Mammary epithelial cell (primary cell): ENCODE measurements at places on chromosomes 2 and 18. TPM values are rescaled to one million over a fixed set of nuclear protein-coding genes. Genes with fewer than 3 reads are reported as not detected.
A peak's percentile ranks its signal among the peaks of the same experiment; 100 is the strongest.

DNA sequence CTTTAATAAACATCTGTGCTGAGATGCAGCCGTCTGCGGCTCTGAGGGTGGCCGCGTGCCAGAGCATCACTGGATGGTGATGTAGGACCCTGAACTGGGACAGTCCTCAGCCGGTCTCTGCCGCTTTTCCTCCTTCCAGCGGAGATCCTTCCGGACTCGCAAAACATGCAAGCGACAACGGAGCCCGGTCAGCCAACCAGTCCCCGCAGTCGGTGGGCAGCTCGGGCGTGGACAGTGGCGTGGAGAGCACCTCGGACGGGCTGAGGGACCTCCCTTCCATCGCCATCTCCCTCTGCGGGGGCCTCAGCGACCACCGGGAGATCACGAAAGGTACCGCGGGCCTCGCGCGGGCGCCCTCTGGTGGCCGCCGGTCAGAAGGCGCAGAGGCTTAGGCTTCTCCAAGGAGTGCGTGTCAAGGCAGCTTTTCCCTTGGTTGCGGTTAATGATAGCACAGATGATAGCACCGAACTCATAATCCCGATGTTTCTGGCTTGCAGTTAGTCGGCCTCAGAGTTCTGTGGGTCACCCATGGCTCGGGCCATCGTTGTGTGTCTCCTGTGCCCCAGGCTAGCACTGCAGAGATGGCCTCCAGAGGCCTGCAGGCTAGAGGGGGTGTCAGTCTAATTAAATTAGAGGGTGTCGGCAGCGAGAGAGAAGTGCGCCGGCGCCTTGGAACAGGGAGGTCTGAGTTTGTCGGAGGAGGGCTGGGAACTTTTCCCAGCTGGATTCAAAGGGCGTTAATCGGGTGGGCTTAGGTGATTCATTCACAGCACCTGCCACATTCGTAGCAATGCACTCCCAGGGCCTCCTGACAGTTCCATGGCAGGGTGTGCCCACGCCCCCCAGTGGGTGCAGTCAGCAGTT, 38.5 kb downstream of the LPIN1 start:
- peak; percentile 23 for DNase-seq

DNA sequence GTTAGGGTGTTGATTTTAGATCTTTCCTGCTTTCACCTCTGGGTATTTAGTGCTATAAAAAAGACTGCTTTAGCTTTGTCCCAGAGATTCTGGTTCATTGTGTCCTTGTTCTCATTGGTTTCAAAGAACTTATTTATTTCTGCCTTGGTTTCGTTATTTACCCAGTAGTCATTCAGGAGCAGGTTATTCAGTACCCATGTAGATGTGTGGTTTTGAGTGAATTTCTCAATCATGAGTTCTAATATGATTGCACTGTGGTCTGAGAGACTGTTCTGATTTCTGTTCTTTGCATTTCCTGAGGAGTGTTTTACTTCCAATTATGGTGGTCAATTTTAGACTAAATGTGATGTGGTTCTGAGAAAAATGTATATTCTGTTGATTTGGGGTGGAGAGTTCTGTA, 167.1 kb upstream of the KYNU start:
- no peak for DNase-seq

- DNase-seq, result no peak
Measured at GRCh38 chr2:44542520-44542919, 180.8 kb downstream of the CAMKMT start.

DNA sequence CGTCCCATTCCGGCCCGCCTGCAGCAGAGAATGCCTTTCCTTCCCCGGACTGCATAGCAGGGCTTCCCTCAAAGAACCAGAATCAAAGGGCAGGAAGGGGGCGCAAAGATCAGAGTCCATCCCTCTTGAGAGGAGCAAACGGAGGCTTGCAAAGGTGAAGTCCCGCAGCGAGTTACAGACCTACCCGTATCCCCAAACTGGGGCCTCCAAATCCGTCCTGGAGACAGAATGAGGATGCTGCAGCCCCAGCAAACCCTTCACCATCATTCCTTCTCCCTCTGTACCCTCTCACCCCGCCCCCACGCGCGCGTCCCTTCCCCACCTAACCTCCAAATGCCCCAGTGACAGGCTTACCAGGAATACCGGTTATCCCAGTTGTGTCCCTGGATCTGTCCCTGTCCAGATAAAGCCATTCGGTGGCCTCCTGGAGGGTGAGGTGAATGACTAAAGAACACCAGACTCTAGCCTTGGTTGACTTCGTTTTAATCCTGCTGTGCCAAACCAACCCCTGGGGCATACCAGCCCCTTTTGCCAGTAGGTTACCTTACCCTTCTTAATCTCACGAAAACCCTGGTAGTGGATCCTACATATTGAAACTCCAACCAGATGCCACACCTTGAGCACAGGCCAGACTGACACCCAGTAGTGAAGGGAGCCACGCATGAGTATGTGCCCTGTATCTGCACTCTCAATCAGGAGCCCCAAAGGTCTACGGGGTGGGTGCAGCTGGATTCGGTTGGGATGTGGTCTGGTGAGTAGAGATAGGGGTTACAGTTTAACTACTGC, 961 bp upstream of the SLC40A1 start:
- DNase-seq, result no peak

DNA sequence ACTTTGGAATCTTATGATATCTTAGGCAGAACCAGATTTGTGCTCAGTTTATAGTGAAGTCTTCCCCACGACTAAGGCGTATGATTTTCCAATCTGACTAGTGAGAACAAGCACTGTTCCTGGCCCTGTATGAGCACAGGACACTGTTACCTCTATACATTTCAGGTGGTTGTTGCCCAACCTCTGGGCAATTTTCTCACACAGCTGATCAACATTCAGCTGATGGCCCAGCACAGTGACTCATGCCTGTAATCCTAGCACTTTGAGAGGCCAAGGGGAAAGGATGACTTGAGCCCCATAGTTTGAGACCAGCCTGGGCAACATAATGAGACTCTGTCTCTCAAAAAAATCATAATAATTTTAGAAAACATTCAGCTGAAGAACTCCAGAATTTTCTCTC, 119.5 kb downstream of the ASXL3 start:
- DNase-seq, result peak; percentile 2

Gene IL36RN
- 0.67 TPM for total RNA-seq

- DNase-seq, result no peak
Measured at GRCh38 chr2:234463626-234464290, 33.1 kb downstream of the ARL4C start.

DNA sequence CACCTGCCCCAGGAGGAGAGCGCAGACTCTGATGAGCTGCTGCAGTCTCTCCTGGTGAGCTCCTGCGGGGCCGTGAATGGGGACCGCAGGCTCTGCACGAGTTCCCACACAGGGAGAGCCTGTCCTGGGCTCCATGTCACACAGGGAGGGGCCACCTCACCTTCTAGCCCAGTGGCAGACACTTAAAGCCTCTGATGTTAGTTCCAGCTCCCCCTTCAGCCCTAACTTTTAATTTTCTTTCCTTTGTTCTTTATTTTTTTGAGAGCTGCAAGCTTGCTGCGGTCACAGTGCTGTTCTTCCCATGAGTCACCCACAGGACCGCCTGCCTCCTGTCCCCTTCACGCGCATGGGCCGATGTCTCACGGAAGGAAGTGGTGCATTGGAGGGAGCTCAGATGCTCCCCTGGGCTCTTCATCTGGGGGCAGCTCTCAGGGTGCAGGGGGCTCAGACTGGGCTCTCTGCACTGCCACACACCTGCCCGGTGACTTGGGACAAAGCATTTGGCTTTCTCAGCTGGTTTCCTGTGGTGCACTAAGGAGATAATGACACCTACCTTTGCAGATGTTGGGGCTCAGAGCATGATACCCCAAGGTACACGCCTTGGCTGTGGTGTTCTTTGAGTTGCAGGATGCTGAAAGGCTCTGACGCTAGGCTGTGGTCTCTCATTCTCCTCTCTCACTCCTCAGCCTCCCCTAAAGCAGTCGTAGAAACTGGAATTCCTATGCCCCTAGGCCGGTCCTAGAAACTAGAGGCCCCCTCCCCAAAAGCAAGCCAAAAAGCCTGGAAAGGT, 37.2 kb upstream of the PXDN start:
- no peak for DNase-seq

DNA sequence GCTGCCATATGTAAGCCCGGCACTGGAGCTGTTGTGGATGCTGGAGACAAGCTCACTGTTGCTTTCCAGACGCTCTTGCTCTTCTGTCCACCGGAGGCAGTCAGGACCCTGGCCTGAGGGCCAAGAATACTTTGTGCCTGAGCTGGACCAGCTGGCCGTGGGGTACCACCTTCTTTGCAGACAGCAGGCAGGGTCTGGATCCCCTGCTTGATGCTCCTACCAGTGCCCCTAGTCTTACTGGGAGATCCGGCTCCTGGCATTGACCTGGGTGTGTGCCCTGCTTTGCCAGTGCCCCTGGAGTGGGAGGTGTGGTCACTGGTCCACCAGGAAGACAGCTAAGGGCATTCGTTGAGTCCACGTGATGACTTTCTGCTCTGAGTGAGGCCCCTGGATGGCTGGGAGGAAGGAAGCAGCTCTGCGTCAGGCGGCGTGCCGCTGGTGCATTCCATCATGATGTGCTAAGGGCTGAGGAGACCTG, 59.3 kb downstream of the LRRFIP1 start:
- DNase-seq, result no peak

Gene CTAGE1
- not detected in 2 replicates for total RNA-seq

Gene DSG1
- total RNA-seq, result 0.17 TPM

Gene C2orf15
- total RNA-seq, result 0.59 and 1.1 TPM in 2 replicates

DNA sequence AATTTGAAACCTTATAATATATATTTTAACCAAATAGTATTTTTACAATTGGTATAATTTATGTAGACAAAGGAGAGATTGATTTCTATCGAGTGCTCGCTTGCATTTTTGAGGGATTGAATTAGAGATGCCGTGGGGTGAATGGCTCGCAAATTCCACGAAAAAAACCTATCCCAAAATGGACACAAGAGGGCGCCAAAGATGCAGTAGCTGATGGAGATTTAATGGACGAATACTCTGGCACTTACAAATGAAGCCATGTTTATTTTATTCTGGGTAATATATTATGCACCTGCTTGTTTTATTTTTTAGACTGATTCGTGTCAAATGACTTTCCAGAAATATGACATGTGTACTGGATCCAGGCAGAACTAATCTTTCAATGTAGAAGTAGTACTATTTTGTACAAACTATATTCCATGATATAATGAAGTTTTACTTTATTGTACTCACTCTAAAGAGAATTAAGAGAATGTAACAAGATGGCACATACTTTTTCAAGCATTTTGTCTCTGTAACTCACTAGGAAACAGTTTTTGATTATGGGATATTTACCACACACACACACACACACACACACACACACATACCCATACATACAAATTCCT, 505.4 kb downstream of the PLCL1 start:
- peak; percentile 27 for DNase-seq

Gene XDH
- 30.5 and 51.1 TPM in 2 replicates for total RNA-seq

DNA sequence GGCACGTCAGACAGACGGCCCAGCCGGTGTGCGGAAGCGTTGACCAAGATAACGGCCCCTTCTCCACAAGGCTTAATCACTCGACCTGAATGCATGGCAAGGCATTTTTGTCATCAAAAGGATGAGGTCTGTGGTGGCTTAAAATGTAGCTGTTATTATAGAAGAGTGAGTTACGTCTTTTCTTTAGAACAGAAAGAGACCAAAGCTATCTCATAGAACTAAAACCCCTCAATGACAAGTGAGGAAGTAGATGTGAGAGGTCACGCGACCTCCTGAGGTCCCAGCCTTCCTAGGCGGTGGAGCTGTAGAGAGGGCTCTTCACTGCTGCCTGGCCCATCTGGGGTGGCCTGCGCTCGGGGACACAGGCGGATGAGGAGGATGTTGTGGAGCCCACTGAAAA, 75.7 kb downstream of the LDLRAD4 start:
- DNase-seq, result no peak

GRCh38 chr2:174342686-174343342, 8.1 kb downstream of the SP9 start:
- no peak for DNase-seq

DNA sequence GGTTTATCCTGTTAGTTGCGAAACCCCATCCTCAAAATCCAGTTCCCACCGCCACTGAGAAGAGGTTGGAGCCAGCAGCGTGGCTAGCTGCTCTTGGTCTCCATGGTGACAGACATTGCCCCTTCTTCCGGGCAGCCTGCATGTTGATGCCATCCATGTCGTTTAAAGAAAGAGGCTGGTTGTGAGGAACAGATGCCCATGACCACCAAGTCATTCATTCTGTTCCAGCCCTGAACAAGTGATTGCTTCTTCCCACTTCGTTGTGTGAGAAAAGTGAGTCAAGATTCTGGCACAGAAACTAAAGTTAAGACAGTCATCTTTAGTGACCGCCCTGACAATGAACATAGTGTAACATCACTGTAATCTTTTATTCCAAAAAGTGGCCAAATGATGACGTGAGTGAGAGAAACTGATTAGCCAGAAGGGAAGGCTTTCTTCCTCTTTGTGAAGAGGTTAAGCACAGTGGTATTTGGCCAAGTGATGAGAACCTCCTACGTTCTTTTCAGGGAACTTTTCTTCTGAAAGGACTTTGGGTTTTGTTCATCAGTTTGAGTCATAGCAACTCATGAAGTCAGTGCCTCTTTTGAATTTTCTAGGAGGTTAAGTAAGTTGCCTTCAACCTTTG, 272.5 kb downstream of the GALR1 start:
- no peak for DNase-seq

DNA sequence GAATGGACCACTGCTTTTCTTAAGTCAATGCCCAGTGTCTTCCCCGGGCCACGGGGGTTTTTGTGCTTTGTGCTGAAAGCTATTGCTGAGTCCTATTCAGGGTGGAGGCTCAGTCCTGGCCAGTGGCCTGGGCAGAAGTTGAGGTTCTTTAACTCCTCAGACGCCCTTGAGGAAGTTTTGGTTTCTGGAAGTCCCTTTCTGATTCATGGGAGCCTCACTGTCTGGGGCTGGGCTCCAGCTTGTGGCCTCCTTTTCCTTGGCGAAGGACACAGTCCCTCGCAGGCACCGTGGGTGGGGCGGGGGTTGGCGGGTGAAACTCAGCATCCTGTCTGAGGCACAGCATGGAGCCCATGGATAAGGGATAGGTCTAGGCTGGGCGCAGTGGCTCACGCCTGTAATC, 465.2 kb upstream of the HS6ST1 start:
- no peak for DNase-seq

Gene WNT10A
- total RNA-seq, result under 0.01 TPM

Gene CNGA3
- not detected in 2 replicates for total RNA-seq

Gene RAB6D
- not detected in 2 replicates for total RNA-seq

GRCh38 chr2:234672498-234673150, 175.7 kb upstream of the ARL4C start:
- no peak for DNase-seq

Gene CCDC121
- 1.2 TPM for total RNA-seq

- no peak for DNase-seq
Measured at GRCh38 chr2:99940963-99941362, 201.4 kb downstream of the AFF3 start.

GRCh38 chr2:58479535-58480140, 238.5 kb upstream of the FANCL start:
- DNase-seq, result no peak

Gene CNPPD1
- 30.2 TPM for total RNA-seq

GRCh38 chr2:127277028-127277427, 16.9 kb downstream of the ERCC3 start:
- no peak for DNase-seq

DNA sequence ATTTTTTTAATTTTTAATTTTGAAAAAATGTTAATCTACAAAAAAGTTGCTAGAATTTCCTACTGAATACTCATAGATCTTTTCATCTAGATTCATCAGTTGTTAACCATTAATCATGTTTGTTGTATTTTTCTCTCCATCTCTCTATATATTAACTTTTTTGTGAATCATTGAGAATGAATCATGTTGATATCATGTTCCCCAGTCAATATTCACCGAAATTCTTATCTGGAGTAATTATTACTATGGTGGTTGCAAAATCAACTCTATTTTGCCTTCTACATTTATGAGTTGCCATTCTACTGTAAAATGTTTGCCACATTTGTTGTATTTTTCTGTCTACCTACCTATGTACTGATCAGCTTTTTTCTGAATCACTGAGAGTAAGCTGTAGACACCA, 154.0 kb downstream of the SPP2 start:
- DNase-seq, result peak; percentile 49

GRCh38 chr2:96197546-96198255, 10.9 kb downstream of the STARD7 start:
- DNase-seq, result peak; percentile 19
